ENCODE measurements at places on chromosomes 2 and 18.

DNA sequence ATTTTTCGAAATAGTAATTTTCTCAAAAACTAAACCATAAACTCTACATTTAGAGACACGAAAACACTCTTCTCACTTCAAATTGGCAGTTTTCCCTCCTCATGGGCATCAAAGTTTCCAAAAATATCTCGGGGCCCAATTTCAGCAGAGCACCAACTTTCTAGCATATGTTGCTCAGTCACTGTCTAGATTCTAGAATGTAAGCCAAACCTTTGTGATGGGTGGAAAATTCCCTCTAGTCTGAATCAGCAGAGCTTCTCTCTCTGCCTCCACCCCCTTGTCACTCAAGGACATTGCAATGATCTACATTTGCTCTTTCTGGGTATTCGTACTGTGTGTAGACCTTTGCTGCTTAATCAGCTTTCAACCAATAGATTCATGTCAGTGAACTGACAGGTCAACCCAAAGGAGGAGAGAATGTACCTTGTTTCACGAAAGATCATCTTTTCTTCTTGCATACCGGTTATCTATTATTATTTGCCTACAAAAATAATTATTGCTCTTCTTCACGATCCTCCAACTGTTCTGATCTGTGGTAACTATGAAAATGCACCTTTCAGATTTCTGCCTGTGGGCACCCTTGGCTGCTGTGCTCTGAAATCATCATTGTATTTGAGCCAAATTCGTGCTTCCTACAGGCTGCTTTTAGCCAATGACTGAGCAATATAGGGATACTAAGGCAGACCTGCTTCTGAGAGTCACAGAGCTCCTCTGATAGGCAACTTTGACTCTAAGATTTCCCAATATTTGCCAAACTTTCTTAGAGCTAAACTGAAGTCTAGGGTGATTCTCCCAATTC is 38.7 kb upstream of the GLS start:
- DNase-seq = no peak

GRCh38 chr2:172088245-172089004 is 3.1 kb downstream of the DLX1 start:
- DNase-seq = no peak

- no peak for DNase-seq
These were observed 725.2 kb downstream of the TSN start for GRCh38 chr2:122480501-122481243.

GRCh38 chr2:182522405-182522896 is 95.6 kb upstream of the PDE1A start:
- no peak for DNase-seq

DNA sequence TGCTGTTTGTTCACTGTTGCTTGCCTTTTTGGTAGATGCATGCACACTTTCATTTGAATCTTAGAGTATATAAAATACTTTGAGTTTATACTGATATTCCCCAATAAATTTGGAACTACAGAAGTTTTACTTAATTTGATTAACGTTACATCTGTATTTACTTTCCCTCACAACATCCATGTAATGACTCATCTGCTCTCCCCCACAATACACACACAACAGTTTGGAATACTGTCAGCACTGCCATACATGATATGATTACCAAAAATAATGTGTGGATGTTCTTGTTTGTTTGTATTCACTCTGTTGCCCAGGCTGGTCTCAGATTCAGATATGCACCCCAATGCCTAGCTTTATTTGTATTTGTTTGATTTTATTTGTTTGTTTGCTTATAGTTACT is 144.2 kb downstream of the WDR7 start:
- DNase-seq = no peak

- no peak for DNase-seq
These were observed 232.7 kb downstream of the BCL11A start for GRCh38 chr2:60320724-60321123.

- no peak for DNase-seq
These were observed 32.8 kb upstream of the LGALSL start for GRCh38 chr2:64421201-64421600.

Measured in CD8-positive, alpha-beta memory T cell (primary cell).